RPMI7951 (cell line): ENCODE measurements at places on chromosomes 2 and 18.

- DNase-seq = no peak
These were observed 647.1 kb downstream of the GALR1 start for GRCh38 chr18:77896586-77897252.

- DNase-seq = no peak
These were observed 14.8 kb upstream of the ZAP70 start for GRCh38 chr2:97698530-97698929.

- DNase-seq = no peak
These were observed 162.1 kb upstream of the SH3BP4 start for GRCh38 chr2:234789556-234790325.

GRCh38 chr2:140643761-140644187 lies 1487.0 kb downstream of the LRP1B start:
- DNase-seq = peak; percentile 16

DNA sequence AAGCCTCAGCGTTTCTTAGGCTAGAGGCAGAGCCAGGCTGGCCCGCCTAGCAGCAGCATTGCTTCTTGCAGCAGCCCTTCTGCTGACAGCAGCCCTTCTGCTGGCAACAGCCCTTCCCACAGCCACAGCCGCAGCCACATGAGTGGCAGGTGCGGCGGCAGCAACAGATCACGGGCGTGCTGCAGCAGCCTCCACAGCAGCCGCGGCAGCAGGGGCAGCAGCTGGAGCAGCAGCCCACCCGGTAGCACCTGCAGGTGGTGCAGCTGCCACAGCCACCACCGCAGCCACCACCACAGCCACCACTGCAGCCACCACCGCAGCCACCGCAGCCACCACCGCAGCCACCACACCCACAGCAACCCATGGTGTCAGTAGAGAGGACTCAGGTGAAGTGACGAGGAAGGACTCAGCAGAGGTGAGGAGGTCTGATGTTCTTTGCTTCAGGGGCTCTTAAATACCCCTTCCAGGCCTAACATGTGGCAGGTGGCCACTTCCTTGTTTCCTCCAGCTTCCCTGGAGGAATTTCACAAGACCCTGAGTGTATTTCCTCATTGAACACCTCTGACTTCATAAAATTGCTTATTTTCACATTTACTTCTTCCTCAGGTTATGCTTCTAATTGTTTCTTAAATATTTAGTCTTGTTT lies at the start of gene SCYGR6:
TSS of gene SCYGR6 (minus strand) at position 364 of the 646 bp plus-strand sequence. CDS start at position 364, 0 bp downstream.
- no peak for DNase-seq

DNA sequence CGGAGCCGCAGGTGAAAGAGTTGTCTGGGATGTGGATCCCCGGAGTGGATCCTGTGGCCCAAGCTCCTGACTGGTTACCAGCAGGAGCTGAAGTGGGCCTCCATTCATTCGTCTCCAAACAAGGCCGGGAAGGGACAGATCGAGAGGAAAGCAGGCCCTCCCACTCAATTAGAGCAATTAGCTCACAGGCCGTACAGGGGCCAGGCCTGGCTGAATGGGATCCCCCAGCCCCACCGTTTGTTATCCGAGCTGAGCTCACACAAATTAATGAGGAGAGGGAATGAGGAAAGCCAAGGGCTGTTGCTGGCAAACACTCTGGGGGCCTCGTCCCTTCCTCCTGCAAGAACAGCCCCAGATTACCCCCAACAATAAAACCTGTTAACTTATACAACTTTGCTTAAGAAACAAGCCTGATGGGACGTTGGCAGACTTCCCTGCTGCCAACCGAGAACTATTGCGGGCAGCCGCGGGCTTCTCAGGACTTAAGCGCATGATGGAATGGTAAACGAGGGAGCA lies 338.0 kb downstream of the BCL11A start:
- DNase-seq = no peak

DNA sequence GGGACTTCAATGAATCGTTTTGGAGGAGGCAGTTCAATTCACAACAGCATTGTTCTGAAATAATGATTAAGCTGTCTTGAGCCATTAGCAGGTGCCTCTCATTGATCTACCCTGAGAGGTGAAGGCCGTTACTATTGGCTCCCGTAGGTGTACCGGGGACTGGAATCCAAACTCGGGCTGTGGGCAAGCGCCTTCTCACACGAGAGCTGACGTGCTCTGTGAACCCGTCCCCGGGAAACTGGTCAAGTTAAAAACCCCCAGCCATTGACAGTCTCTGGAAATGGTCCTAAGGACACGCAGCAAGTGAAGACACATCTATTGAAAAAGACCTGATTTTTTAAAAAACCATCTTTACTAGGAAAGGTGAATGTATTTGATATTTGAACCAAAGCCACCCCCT lies 8.1 kb upstream of the NFATC1 start:
- no peak for DNase-seq

- DNase-seq = no peak
These were observed 61.4 kb upstream of the KIF5C start for GRCh38 chr2:148813603-148814065.
